T-helper 17 cell (primary cell): ENCODE measurements at places on chromosomes 2 and 18.

DNA sequence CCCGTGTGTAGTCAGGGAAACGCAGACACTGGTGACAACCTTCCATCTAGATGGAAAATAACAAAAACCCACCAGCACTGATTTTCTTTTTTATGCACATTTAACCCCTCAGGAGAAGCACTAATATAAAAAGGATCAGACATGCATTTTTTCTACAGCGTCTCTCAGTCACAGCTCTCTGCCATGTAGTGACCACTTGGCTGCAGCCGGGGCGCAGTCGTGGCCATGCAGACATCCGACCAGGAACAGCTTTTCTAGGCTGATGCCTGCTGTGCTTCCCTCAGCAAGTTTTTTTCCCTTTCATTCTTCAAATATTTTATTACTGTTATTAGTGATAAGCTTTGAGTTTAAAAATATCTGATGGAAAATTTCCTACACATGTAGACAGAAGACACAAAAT lies 63.3 kb downstream of the MERTK start:
- no peak for DNase-seq

- no peak for DNase-seq
Observed at GRCh38 chr18:73636355-73636754, 511.3 kb downstream of the FBXO15 start.

- no peak for DNase-seq
Observed at GRCh38 chr18:75221897-75222296, 11.3 kb downstream of the TSHZ1 start.

GRCh38 chr2:125455110-125455509 lies 1200.8 kb upstream of the GYPC start:
- DNase-seq, result no peak

GRCh38 chr2:69631402-69631801 lies 12.1 kb downstream of the AAK1 start:
- DNase-seq, result no peak

DNA sequence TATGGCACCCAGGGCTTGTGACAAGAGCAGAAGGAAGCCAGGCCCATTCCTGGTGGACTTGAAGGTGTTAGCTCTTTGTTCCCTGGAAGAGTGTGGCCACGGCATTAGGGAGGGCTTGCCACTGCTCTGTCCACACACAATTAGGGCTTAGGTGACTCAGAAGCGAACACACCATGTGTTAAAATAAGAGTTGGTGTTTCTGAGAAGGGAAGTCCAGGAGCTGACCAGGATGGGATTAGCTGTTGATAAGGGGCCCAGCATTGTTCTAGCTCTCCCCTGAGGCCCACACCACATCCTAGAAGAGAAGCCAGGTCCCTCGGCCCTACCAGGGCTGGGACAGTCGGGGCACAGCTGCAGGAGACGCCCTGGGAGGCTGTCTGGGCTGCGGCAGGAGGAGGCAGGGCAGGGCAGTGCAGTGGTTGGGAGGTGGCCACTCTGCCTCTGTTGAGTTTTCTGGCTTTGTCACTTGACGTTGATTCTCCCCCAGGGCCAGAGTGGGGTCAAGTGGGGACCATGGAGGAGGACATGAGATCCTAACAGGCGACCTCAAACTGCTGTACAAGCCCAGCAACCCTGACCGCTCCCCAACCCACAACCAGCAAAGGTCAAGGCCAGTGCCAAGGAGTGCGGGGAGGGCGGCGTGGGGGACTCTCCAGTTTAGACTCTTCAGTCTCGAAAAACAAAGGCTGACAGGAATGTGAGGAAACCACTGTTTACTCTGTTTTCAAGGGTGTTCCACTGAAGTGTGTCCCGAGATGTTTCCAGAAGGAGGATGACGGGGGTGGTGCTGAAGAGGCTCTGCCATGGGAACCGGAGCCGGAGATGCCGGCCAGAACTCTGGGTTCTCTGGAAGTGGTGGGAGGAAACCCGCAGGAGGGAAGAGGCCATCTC lies 16.8 kb downstream of the GNLY start:
- DNase-seq, result no peak

DNA sequence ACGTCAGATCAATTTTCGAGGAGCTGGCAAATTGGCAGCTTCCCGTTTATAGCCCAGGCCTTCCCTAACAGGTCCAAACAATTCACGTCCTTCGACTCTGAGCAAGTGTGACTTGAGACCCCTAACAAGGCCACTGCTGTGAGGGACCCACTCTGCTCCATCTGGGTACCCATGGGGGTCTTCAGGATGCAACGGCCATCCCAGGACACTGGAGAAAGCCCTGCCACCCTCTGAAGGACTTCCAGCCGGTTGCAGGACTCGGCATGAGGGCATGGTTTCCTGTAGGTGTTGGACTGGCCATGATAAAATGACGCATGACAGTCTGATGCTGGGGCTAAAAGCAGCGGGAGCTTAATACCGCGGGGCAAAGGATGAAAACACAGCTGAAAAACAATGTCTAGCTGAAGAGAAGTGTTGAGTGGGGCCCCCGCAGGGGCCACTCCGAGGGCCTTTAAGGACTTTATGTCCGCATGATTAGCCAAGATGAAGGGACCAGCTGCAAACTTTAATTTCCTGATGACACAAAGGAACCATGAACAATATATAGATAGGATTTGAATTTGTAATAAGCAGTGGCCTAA lies 113.3 kb upstream of the ZNF521 start:
- DNase-seq, result no peak

DNA sequence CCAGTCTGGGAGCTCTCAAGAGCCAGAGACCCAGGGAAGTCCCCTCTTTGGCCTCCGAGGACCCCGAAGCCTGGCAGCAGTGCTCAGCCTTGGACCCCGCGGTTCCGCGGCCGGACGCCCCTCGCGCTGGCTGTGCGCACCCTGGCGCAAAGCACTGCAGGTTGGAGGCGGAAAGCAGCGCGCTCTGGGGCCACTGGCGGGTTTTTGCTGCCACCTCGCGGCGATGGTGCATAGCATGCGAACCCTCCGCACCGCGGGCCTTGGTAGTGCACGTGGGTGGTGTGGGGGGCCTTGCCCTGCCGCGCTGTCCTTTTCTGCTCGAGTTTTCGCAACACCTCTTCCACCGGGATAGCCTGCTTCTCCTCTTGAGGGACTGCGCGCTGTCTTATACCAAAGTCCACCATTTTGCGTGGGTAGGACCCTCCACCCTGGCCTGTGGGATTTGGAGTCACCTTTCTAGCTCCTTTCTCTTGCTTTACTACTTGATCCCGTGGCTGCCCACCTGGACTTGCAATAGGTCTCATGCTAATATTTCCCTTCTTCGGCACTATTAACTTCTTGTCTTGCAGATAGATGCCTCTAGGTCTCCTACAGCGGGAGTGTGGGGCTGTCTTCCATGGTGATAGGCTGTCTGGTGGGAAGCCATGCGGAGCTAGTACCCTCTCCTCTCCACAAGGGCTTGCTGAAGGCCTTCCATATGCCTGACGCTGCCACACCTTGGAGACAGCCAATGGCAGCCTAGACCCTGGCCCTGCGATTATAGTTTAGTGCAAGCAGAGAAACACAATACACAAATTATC lies 14.3 kb downstream of the SIX3 start:
- peak; percentile 52 for DNase-seq

DNA sequence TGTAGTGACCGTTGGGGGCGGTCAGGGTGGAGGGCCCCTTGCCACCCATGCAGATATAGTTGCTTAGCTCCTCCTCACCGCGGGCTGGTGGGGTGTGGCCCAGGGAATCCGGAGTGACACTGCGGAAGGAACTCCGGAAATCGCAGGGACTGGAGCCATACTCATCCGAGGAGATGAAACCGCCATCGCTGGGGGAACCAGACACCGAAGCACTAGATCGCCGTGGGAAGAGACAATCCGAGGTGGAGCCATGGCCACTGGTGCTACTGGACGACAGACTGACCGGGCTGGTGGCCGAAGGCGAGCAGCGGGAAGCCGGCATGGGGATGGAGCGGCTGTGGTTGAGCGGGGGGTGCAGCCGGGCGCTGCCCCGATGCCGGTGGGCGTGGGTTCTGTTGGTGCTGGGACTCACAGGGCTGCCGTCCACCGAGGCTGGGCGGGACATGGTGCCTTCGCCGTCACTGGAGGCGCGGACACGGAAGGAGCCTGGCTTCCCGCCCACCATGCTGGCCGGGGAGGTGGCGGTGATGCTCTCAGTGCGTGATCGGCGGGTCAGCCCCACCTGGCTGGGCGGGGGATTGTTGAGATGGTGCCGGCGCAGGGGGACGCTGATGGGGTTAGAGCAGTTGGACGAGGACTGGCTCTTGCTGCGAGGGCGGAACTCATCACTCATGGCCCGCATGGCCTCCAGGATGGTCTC lies 2.2 kb downstream of the IRS1 start:
- no peak for DNase-seq

DNA sequence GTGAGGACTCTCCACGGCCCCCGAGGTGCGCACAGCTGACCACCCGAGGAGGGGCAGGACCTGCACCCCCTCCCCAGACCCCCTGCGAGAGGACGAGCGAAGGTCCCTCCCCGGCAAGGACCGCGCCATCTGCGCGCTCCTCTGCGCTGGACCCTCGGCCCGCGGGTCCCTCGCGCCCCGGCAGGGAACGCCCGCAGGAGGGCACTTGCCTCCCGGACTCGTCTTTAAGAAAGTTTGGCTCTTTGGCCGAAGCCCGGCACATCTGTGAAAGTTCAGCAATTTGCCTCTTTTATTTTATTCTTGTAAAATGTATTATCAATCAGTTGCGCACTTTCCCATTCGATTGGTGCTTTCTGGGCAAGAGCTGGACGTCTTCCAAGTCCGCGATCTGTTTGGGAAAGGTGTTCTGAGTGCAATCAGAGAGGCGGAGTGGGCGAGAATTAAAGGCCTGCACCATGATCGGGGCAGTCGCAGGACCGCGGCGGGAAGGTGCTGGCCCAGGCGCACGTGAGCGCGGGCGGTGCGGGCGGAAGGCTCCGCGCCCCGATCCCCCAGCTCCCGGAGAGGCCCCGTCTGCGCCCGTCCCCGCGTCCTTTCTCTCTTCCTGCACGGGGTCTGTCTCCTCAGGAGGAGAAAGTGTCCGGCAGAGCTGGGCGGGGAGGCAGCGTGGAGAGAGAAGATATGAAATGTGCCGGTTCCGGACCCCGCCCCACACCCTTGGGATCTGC lies 1.6 kb upstream of the ALKAL2 start:
- no peak for DNase-seq

- DNase-seq, result no peak
Observed at GRCh38 chr18:34873986-34874580, 164.0 kb downstream of the DTNA start.
